RWPE1 (cell line): ENCODE measurements at places on chromosomes 11 and 22.

DNA sequence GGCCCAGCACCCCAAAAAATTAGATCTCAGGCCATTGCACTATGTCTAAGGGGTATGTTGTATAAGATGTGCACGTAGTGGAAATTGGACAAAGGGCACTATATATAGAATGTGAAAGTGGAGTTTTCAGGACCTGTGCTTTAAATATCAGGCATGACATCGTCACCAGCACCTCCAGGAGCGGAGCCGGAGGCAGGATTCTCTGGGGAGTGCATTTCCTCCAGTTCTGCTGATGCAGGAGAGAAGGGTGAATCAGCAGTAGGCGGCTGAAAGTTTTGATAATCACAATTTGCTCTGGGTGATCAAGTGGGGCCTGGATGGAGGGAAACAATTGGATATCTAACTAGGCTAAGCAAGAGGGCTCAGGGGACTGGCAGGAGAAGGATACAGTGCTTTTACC, 69.1 kb upstream of the NTM start:
- DNase-seq, result no peak

- no peak for DNase-seq
Measured at GRCh38 chr11:30596832-30597231, 10.7 kb upstream of the MPPED2 start.

- DNase-seq, result no peak
Measured at GRCh38 chr11:72300268-72300667, 56.3 kb upstream of the PHOX2A start.

DNA sequence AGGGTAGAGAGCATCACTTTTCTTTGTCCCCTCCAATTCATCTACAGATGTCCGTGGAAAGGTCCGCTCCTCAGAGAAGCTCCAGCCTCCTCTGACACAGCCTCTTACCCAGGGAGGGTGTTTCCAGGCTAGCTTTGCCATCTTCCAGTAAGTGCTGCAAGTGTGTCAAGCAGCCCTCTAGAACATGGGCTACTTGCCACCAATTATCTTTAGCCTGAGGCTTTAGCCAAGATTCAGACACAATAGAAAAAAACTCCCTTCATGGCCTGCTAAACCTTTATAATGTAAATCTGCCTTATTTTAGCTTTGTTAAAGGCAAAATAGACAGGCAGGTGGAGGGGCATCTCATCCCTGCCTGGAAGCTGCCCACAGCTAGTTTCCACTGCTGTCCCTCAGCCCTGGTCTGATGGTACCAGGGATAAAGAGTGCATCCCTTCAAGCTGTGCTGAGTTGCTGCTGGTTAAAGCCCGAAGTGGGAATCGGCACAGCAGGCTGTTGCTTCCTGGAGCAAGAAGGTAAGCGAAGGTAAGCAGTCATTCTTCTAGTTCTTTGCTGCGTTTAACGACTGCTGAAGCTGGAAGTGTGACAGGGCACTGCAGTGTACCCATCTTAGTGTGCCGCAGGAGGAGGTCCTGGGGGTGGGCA, 190.1 kb upstream of the E2F8 start:
- DNase-seq, result no peak

DNA sequence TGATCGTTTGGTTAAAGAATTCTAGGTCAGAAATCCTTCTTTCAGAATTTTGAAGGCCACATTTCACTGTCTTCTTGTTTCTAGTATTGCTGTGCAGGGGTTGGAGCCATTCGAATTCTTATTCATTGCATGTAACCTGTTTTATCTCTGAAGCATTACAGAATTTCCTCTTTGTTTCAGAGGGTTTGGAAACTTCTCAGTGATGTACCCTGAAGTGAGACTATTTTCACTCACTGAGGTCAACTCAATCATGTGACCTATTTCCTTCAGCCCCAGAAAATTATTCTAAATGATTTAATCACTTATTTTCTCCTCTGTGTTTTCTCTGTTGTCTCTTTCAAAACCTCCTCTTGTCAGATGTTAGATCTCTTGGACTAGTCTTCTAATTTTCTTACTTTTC, 147.8 kb downstream of the ENTHD1 start:
- no peak for DNase-seq

DNA sequence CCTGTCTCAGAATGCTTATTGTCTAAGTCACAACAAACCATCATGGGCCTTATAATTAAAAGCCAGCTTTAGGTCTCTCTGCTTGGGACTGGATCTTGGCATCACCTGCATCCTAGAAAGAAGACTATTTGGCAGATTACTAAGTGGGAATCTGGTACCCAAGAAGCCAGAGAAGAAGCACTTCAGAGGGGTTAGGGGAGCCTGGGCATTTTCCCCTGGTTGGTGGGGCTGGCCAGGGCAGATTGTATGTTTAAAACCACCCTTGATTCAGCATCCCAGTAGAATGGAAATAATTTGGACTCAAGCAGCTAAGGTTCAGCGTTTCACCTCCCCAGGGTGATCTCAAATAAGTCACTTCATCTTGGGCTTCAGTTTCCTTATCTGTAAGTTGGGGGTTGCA, 193.7 kb downstream of the MIAT start:
- no peak for DNase-seq

GRCh38 chr22:49101873-49102272, 725.8 kb downstream of the BRD1 start:
- no peak for DNase-seq

DNA sequence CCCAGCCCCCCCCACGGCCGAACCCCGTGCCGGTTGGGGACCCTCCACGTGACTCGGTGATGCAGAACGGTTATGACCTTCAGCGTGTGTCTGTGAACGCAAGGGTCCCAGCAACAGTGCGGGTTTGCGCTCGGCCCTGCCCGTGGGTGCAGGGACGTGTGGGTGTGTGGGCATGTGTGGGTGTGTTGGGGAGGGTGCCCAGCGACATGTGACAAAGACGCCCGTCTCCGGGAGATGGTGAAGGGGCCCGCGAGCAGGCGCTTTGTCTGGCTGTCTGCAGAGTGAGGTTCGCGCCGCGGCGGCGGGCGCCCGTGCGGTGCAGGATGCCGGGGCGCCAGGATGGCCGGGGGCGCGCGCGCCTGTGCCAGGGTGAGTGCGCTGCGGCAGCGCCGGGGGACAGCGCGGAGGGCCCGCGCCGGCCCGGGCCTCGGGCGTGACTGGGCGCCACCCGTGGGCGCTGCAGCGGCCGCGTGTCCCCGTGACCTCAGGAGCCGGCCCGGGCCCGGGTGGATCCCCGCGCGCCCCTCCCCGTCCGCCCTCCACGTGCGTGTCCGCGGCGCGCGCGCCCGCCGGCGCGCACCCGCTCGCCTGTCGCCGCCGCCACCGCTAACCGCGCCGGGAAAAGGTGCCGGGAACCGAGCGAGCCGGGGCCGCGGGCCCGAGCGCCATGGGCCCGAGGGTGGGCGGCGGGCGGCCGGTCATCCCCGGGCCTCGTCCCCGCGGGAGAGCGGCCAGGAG, at the start of gene LRFN4:
LRFN4 (plus strand) TSS at position 569 of the 738 bp plus-strand sequence. CDS start 681 bp downstream, outside the sequence.
- peak; percentile 57 for DNase-seq

GRCh38 chr11:133961890-133962289, 5.1 kb upstream of the IGSF9B start:
- DNase-seq, result no peak

DNA sequence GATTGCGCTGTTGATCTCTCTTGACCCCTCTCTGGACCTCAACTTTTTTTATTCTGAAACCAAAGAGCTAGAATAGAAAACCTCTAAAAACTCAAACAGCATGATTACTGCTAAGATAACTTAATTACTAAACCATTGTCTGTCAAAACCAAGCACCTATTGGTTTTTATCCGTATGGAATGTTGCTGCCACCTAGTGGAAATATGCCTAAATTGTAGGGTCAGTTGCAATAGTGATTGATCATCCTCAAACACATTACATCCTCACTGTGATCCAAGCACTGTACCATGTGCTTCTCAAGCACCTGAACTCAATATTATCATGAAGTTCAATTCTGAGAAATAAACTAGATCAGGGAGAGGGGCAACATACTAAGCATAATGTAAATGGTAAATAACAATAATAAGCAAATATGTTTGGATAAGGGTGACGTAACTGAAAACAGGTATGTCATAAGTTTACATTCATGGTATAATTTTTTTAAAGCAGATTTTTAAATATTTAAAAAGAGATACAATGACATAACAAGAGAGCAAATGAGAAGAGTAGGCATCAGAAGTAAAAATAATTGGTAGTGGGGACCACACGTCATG, 3.8 kb upstream of the OR5A2 start:
- peak; percentile 42 for DNase-seq

DNA sequence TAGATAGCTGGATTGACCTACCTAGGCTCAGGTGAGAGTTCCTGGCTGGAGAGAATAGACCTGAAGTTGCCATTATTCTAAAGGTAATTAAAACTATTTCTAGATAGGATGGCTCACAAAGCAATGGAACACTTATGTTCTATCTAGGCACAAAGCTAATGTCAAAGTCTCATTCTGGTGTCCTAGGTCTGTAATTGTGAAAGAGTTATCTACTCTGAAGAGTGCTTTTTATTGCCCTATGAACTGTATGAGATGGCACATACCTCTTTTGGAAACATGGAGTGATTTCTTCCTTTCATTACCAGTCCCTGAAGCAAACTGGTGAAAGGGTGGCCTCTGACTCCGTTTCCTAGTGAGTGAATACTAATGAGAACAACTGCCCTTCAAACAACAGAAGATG, 80.3 kb downstream of the MTNR1B start:
- no peak for DNase-seq

- DNase-seq, result no peak
Measured at GRCh38 chr22:17077255-17077654, 7.5 kb upstream of the IL17RA start.

GRCh38 chr11:74570266-74571061, 21.9 kb upstream of the POLD3 start:
- peak; percentile 79 for DNase-seq

DNA sequence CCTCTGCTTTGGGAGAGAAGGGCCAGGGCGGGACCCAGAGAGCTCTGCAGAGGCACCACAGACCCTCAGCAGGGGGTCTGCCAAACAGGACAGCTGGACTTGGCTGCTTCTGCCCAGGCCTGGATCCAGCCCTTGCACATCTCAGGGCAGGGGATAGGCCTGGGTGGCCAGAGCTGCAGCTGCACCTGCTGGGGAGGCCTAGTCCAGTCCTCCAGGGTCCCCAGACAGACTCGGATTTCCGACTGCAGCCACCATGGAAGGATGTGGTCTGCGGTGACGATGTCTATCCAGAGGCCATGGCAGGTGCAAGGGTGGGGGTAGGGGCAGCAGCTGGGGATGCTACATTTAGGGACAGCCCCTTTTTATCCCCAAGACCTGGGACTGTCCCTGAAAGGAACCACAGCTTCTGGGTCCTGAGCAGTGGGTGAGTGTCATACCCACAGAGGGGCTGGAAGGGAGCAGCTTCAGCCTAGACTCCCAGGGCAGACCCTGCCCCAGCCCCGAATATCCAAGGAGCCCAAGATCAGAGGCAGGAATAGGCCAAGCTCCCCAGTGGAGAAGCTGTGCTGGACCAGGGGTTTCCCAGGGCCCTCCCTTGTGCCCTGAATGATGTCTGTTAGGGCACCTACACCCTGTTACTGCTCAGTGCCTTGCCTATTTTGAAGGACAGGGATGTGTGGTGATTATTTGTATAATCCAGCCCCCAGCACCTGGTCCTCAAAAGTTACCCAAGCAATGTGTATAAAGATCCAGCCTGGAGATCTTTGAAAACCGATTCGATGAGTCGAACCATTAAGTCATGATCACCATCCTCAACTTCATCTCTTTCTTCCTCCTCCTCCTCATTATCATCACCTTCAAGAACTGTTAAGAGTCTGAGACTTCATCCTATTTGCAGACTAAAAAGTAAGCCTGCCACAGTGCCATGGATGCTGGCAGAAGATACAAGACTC, 2.5 kb upstream of the IGLL5 start:
- no peak for DNase-seq

GRCh38 chr11:123344790-123345357, 85.2 kb upstream of the GRAMD1B start:
- no peak for DNase-seq

DNA sequence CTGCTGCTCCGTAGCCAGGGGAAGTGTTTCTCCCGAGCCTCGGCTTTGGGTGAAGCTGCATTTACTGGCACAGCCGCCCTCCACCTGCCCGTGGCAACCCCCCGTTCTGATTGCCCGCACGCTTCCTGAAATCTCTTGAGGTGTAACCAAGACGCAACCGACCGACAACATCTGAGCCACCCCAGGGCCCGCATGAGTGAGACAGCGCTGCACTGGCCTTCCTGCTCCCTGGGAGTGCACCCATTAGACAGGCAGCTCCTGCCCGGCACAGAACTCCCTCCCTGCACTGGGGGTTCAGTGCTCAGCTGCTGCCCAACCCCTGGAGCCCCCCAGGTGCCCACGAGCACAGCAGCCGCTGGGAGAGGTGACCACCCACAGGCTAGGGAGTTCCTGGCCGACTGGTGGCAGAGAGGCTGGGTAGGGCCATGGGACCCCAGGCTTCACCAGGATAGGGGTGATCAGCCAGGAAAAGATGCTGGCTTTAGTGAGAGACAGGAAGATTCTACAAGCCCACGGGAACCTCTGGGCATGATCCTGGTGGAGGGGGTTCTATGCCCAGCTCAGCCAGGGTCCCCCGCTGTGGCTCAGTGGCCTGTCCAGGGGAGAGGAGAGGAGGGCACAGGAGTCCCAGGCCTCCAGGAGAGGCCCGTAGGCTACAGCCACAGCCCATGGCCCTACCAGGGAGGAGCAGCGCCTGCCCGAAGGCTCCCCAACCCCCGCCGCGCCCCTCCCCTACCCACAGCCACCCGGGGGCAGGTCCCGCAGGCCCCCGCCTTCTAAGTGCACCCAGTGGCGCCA, 14.6 kb downstream of the PLXNB2 start:
- no peak for DNase-seq

DNA sequence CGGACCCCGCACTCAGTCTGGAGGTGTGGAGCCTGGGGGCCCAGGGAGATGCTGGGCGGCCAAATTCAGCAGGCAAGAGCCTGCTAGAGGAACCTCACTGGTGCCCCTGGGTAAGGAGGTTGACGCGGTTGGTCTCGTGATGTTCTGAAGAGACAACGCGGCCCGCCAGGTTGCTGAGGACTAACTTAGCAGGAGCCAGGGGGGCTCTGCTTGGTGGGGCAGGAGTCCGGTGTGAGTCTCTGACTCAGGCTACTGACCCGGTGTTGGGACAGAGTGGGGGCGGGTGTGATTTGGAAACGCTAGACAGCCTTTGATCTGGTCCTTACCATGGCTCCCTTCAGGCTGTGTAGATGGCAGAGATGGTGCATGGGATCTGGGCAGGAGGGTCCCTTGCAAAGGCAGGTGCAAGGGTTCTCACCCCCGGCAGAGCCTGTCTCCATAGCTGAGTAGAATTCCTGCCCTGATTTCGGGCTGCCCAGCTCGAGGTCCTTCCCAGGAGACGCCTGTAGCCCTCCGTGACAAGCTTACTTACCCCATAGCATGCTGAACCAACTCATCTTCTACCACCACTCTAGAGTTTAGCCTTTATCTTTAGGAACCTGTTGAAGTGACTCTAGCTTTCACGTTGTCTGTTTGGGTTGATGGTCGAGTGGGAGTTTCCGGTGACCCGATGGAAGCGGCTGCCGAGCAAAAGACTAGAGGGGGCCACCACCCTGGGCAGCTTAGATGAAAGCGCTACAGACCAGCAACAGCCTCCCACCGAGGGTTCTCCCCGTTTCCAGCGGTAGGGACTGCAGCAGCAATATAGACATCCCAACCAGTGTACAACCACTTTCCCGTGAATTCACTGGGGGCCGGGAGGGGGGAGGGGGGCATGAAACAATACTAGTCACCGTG, 38.4 kb downstream of the KCNC1 start:
- no peak for DNase-seq

GRCh38 chr11:35419184-35419829, at the start of gene SLC1A2:
Gene SLC1A2 (minus strand): TSS chr11:35419558. CDS start chr11:35418966, 592 bp downstream.
- no peak for DNase-seq
